T1000 (cell line): ENCODE measurements at places on chromosomes 7 and 10.

DNA sequence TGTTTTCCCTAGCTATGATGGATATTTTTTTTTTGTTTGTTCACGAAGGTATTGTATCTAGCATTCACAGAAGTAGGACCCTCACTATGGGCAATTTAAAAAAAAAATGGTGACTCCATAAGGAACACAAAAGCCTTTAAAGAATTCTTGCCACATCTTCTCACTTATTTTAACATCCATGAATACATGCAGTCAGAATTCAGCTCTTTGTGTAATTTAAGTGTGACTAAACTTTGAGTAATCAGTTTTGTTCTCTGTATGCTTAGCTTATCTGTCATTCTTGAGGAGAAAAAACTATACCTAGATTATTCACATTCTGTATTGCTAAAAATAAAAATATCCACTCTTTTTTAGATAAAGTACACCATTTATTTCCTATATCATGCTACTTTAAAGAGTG, 313.2 kb upstream of the KCND2 start:
- no peak for DNase-seq

DNA sequence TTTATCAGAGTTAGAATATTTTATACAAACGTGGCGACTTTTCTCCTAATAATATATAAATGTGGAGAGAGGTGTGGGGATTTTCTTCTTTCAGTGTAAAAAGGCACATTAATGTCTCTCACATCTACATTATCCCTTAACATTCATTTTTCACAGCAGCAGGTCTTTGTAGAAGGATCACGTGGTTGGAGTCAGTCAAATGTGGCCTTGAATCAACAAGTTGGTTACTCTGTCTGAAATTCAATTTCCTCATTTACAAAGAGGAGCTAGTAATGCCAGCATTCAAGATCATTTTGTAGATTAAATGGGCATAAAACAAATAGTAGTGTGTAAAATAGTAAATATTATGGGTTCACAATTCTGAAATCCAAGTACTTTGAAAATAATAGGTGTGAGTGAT, 183.1 kb upstream of the SEMA3E start:
- no peak for DNase-seq

DNA sequence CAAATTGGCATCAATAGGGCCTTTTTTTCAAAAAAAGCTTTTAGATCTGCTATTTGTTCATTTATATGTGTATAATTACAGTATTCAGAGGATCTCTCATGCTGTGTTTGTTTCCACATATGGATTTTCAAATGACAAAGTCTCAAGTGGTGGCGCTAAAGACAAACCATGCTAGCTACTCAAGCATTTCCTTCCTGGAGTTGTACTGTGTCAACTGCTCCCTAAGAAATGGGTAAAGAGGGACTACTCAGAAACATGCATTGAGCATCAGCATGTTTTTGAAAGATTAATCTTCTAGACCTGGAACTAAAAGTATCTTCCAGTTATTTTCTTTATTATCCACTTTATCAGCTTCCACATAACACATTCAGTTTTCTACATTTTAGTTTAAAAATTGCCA, 12.7 kb downstream of the CNTNAP2 start:
- no peak for DNase-seq

DNA sequence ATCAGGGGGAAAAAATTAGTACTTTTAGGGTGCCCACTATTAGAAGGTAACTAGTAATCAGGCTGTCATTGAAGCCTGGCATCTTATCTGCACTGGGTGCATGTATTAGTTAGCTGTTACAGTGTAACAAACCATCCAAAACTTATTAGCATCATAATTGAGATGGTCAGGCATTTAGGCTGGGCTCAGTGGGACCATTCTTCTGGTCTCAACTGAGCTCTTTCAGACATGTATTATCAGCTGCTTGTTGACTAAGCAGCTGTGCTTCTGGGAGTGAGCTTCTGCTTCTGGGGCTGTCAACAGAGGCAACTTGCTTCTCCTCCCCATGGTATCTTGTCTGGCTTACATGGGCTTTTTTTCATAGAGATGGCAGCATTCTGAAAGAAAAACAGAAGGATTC, 154.0 kb upstream of the ZNF92 start:
- DNase-seq: no peak

DNA sequence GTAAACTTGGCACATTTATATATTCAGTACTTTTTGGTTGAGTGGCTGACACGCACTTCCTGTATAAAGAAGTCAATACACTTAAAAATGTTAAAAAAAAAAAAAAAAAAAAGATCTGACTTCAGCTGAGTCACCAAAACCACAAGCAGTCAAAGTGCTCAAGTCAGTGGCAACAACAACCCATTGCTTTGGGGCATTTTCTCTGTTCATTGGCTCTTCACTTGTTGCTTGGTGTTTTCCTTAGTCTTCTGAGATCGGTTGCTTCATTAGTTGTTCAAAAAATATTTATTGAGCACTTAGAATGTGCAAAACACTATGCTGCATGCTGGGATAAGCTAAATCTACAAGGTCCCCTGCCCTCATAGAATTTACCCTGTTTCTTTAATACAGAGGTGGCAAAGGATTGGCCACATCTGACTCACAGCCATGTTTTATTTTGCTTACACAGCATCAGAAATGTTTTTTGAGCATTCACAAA, 63.7 kb downstream of the ZNRF2 start:
- peak; percentile 45 for DNase-seq

DNA sequence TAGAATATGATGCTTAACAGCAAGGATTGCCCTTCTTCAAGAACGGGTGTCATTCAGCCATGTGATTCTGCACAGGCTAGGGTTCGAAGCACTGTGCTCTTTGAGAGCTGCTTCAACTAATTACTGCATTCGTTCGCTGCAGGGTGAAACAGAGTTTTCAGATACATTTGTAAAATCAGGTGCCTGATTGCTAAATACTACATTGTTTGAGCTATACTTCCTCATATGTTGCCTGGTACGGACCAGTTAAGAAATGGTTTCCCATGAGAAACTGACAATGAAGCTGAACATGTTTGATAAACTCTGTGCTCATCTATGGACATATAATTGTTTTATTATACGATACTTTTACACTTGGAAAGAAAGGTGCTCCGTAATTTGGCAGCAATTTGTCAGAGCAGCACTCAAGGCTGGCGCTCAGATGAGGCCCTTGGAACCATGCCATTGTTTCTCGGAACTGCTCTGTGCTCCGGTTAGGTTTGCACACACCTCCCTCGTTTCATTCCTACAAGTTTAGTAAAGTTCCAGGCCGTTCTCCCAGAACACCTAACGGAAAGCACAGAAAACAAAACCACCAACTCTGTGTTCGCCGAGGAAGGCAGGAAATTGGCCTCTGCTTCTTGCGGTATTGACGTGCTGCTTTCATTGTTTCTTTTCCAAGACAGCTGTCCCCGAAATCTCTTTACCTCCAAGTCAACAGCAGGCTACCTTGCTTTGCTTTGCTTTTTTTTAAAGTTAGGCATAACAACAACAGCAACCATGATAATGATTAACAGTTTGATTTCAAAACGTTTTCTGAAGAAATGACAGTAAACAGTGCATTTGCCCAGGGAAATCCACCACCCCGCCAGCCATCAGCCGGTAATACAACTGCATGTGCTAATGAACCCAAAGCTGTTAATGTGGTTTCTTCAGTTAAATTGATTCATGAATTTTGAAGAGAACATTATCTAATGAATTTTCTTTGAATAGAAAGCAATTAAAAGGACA, 206.9 kb downstream of the EBF3 start:
- DNase-seq: no peak

GRCh38 chr7:148630078-148630477, 39.5 kb downstream of the C7orf33 start:
- no peak for DNase-seq
